ENCODE measurements at places on chromosomes 6 and 20.

DNA sequence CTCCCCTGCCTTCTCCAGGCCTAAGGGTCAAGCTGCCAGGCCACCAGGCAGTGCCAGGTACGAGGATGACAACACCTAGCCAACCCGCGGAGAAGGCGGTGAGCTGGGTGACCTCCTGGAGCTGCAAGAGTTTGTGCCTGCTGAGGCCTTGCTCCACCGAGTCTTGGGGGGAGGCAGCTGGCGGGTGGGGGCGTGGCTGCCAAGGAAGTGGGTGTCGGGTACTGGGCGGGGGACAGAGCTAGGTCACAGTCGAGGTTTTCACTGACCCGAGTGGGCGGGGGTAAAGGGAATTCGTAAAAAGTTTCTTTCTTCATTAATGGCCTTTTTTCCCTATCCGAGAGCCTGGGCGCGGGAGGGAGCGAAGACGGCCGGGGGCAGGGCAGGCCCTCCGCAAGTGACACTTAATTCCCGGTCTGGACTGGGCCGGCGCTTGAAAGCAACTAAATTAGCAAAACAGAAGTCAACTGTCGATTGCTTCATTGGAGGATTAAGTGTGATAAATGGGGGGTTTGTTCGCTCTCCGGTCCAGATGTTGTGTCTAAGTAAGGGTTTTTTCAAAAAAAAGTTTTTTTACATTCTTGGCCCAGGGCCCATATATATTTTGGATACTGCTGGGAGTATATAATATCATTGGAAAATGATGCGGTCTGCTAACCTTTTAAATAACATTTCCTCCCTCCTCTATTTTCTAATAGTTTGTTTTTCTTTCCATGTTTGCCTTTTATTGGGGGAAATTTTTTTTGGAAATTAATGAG, 43.1 kb upstream of the FOXP4 start:
- DNase-seq, result no peak

DNA sequence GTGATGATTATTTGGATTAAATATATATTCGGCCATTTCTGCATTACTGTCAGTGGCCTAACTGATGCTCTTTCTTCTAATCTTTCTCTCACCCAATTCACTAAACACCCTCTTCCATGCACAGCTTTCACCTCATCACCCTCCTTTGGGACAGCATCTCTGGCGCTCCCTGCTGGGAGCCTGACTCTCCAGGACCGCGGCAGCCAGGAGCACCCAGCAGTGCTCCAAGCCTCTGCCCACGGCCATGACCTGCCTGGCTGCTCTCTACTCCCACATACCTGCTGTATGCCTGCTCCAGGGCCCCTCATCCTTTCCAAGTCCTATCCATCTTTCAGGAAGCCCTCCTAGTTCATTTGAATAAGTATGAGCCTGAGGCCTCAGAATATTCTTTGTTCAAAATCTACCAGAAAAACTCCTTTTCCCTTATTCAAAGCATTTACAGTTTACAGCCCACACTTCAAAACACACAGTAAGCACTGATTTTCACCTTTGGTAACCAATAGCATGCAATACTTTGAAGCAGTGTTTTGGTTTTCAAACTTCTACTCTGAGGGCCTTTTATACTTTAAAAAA, 15.2 kb downstream of the CTCFL start:
- no peak for DNase-seq

GRCh38 chr20:48975955-48976354, 54.4 kb downstream of the ARFGEF2 start:
- DNase-seq, result no peak

DNA sequence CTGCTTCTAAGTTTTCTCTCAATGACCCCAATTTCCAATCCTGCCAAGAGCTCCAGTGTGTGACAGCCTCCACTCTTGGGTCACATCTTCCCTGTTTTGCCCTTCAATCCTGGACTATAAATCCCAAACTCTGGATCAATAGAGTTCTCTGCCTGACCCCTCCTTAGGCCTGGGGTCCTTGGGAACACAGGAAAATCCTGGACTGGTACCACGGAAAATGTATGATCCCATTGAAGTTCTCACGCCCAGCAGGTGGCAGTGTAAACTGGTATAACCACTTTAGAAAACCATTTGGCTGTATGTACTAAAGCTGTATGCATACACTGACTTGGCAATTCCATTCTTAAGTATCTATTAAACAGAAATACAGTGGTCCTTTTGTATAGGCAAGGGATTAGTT, 98.0 kb downstream of the SNAP25 start:
- DNase-seq, result no peak

GRCh38 chr6:47034926-47035325, 7.2 kb downstream of the ADGRF1 start:
- DNase-seq, result no peak

- DNase-seq, result no peak
Observed at GRCh38 chr6:111353912-111354462, 129.0 kb downstream of the REV3L start.

- DNase-seq, result no peak
Observed at GRCh38 chr6:101760843-101761621, 367.5 kb downstream of the GRIK2 start.
